ENCODE measurements at places on chromosomes 12 and 14.

DNA sequence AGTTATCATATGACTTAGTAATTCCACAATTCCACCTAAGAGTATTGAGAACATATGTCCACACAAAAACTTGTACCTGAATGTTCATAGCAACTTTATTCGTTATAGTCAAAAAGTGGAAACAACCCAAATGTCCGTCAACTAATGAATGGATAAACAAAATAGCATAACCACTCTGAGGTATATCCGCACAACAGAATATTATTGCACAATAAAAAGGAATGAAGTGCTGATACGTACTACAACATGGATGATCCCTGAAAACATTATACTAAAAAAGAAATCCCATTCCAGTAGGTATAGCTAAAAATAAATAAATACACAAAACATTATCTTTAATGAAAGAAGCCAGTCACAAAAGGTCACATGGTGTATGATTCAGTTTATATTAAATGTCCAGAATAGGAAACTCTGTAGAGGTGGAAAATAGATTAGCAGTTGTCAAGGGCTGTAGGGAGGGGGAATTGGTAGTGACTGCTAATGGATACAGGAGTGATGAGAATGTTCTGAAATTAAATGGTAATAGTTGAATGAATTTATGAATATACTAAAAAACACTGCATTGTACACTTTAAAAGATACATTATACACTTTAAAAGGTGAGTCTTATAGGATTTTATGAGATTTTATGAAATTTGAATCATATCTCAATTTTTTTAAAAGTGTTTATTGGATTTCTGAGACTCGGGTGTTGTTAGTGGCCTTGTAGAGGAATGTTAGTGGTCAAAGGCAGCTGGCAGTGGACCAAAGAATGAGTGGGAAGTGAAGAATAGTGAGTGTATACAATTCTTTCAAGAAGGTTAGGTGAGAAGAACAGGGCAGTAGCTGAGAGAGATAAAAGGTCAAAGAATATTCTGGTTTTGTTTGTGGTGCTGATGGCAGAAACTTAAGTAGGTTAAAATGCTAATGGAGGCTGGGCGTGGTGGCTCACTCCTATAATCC, 36.3 kb upstream of the BAZ1A start:
- no peak for DNase-seq

- DNase-seq, result no peak
Observed at GRCh38 chr12:5226581-5226980, 182.9 kb downstream of the KCNA5 start.

DNA sequence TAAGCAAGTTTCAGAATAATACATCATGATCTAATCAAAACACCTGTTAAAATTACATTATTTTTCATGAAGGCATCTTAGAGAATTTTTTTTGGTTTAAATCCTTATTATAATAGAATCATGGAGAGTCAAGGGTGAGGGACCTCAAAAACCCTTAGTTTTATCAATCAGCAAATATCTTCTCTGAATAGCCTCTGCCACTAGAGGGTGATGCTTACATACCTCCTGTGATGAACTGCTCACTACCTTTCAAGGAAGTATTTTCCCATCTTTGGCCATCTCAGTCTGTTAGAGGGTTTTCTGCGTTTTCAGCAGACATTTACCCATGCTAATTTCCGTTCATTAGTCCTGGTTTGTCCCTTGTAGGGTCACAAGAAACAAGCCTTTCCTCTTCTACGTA, 200.2 kb downstream of the TRHDE start:
- DNase-seq, result no peak

- no peak for DNase-seq
Observed at GRCh38 chr12:76340680-76341435, 7.4 kb downstream of the BBS10 start.

GRCh38 chr14:104746934-104747481, 5.9 kb upstream of the SIVA1 start:
- DNase-seq, result no peak

GRCh38 chr14:54475187-54475899, 13.4 kb downstream of the GMFB start:
- no peak for DNase-seq

DNA sequence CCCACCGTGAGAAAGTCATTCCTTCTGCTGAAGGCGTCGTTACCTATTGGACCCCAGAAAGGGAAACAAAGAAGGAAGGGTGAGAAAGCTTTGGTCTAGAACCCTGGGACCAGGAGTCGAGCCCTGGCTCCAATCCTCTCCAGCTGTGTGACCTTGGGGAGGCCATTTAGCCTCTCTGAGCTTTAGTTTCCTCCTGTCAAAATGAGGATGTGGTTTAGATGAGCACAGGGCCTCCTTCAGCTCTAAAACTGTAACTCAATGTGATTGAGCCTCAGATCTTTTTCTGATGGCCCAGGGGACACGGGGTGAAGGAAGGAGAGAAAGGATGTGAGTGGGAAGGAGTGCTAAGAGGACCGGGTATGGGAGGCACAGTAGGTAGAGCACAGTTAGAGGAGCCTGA, 7.7 kb downstream of the JDP2 start:
- DNase-seq, result no peak

GRCh38 chr14:51006781-51007211, 62.5 kb upstream of the PYGL start:
- peak; percentile 99 for DNase-seq

- DNase-seq, result no peak
Observed at GRCh38 chr14:32377046-32377646, 48.0 kb downstream of the AKAP6 start.

GRCh38 chr12:128974881-128975280, 121.6 kb downstream of the GLT1D1 start:
- no peak for DNase-seq

DNA sequence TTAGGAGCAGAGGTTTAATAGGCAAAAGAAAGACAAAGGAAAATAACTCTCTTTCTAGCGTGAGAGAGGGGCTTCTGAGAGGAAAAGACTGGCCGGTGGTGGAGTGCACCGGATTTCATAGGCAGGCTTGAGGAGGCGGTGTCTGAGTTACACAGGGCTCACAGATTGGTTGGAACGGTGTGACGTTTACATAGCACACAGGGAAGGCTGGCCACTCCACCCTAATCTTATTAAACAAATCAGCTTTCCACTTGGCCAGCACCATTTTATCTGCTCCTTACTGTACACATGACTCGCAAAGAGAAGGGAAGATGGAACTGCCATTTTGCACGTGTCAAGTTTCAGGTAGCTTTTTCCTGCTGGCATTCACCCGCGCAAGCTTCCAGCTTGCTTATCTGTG, 587.7 kb downstream of the RPL10L start:
- DNase-seq, result no peak

GRCh38 chr12:26226629-26227360, 31.4 kb downstream of the SSPN start:
- peak; percentile 86 for DNase-seq

DNA sequence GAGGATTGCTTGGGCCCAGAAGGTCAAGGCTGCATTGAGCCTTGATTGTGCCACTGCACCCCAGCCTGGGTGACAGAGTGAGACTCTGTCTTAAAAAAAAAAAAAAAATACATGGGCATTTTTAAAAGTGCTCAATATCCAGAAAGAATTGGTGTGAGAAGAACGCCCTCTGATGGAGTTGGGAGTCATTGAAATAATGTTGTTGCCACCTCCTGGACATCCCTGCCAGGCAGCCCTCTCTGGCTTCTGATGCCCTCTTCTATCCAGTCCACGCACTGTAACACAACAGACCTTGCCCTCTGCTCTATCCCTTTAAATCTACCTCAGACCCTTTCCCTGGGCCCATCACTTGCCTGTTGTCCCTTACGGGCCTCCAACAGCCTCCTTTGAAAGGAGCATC, 4.9 kb downstream of the PTGDR start:
- no peak for DNase-seq

DNA sequence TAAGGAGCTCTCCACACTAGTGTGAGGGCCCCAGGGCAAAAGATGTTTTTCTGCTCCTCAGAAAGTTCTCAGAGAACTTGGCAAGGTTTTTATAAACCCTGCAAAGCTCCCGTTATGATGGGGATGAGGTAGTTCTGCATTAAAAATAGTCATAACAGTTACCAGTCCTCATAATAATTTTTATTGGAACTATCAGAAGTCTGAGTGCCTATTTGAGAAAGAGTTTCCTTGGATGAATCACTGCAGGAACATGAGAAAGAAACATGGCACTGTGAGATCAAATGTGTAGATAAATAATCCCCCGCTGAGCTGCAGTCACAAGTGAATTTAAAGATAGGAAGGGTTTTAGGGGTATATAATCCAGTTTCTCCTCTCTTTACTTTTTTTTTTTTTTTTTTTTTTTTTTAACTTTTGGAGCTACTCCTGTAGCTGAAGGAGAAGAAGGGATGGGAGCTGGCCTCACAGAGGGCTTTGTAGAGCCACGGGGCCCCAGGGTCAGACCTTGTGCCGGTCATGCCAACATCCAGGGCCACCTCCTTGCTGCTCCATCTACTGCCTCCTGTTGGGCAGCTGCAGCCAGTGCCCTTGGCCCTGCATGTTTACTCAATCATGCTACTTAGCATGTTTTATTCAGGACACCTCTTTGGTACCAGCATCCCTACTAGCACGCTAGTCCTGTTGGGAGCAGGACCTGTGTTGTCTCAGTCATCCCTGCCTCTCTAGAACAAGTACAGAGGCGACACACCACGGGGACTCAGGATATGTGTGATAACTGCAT, 39.5 kb downstream of the EVL start:
- DNase-seq, result no peak

DNA sequence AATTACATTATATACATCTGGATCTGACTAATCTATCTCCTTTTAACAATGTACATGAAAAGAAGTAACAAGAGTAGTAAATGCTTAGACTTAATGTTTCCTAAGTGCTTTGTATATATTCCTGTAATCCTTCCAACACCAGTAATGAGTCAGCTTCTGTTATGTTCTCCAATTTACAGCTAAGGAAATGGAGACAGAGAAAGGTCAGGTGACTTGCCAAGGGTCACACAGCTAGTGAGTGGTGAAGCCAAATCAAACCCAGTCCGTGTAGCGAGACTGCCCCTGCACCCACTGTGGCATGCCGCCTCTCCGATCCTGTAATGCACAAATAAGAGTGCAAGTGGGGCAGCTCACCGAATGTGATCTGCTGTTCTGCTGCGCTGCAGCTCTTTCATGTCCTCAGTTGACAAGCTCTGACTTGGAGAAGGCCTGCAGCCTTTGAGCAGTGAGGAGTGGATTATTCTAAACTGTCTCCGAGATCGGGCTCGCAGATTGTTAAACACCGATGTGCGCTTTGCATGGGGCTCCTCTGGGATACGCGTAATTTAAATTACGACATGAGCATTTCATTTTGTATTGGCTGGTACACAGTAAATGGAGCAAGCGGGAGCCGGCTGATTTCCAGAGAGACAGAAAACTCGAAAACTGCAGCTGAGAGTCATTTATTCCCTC, 65.1 kb upstream of the KTN1 start:
- no peak for DNase-seq

- DNase-seq, result peak; percentile 49
Observed at GRCh38 chr12:91178139-91178561, 4.5 kb downstream of the DCN start.

DNA sequence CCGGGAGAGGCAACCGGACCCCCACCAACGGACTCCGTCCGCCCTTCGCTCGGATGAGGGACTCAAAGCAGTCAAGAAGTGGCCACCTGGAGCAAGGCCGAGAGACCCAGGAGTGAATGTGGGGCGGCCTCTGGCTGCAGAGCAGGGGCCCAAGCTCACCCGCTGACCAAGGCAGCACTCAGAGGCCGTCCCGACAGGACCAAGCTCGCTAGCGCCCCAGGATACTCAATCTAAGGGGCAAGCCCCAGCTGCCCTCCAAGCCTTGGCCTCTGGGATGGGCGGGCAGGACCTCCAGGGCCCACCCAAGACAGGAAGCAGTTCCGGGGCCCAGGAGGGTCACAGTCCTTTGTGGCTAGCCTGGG, 936 bp downstream of the AKT1 start:
- DNase-seq, result no peak

DNA sequence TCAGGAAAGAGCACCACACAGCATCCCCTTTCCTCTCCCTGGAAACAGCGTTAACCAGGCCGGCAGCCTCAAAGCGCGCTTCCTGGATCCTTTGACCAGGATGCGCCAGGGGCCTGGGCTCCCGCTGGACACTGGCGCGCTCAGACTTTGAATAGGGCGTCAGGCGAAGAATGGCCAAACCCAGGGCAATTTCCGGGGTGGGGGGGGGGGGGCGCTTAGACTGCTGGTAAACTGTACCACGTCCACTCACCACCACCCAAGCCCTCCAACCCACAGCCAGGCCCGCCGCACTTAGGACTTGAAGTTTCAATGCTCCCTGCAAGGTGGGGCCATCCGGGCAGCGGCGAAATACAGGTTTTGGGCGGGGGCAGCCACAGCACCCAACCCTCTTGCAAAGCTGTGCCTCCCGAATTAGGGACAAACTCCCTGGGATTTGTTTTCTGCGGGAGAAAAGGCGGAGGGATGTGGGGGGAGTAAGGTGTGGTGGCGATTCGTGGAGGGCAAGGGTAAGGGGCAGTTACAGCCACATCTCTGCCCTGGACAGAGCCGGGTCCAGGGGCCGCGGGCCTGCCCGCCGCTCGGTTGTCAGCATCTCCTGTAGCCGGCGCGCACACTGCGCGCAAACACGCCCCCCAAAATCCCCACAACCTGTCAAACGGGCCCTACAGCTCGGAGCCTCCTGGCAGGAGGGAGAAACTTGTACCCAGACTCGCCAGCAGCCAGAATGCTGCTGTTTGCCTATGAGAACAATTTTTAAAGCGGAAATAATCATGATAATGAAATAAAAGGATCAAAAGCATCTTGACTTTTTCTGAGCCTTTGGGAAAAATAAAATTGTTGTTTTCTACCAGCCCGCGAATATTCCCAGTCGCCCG, 958 bp downstream of the RTN1 start:
- peak; percentile 68 for DNase-seq

GRCh38 chr12:67354966-67355365, 85.8 kb downstream of the CAND1 start:
- DNase-seq, result no peak

DNA sequence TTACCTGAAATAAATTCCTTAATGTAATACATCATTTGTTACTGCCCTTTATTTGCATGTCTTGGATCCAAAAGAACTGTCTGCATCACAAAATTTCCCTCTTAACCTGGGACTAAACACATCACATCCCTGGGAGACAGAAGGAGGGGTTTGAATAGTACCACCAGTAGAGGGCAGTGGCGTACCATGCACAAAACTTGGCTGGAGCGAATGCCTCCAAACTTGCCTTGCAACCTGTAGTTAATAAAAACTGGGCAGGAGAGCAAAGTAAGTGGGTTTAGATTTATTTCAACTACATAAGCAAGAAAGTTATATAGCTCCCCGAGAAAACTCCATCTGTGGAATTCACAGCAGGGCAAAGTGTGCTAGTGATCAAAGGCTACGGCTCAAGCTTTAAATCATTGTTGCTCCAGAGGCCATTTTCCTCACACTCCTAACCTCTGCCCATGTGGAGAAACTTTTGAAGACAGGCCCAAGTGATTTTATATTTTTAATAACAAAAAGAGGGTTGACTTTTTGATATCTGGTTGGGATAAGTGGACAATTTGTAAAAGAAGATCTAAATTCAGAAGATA, 1176.7 kb upstream of the SEL1L start:
- DNase-seq, result peak; percentile 1

- no peak for DNase-seq
Observed at GRCh38 chr12:57055824-57056223, 5.9 kb upstream of the MYO1A start.

GRCh38 chr14:65277027-65277426, 135.5 kb upstream of the FUT8 start:
- DNase-seq, result no peak

Data from G401 (cell line).